Right atrium auricular region (tissue), 2 donors: ENCODE measurements at places on chromosomes 6 and 20. TPM values are rescaled to one million over a fixed set of nuclear protein-coding genes. Genes with fewer than 3 reads are reported as not detected.

The POLR3F gene
- 5.9 TPM for total RNA-seq

- no peaks in the 10 kb centered on the region for H3K4me1 ChIP-seq
- H3K36me3 ChIP-seq = no peaks in the 10 kb centered on the region
- no peak for DNase-seq
- no peak overlapping the region for H3K4me3 ChIP-seq
- H3K27ac ChIP-seq = no peak overlapping the region
- no peaks in the 10 kb centered on the region for H3K27me3 ChIP-seq
These were observed 26.3 kb downstream of the BHLHE23 start for GRCh38 chr20:62980380-62980960.

DNA sequence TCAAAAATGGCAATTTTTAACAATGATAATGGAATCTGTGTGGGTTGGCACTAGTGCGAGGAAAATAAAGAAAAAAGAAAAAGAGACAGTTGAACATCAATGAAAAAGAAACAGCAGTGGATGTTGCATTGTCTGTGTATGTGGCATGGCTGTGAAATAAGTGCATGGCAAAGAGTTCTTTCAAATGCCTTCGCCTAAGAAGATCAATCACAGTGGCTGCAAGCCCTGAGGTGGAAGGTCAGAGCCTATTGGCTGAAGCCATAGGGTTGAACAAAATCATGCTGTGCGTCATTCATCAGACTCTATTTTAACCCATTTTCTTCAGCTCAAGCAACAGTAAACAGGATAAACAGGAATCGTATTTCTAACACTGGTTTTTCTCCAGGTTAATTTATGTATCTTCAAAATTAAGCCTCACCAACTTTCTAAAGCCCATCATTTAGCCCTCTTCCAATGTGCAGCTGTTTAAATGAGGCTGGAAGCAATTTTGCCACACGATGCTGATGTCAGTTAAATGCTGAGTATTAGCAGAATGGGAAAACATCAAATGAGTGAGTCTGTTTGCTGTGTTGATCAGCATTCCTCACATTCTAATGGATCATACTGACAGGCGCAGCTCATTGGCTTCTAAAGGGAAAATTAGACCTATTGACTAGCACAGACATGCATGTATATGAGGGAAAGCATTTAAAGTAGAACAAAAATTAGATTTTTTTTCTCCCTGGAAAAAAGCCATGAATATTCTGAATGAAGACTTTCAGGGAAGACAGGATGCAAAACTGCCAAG, 955.9 kb upstream of the EYS start:
- H3K4me1 ChIP-seq = no peaks in the 10 kb centered on the region
- H3K27me3 ChIP-seq = no peaks in the 10 kb centered on the region

DNA sequence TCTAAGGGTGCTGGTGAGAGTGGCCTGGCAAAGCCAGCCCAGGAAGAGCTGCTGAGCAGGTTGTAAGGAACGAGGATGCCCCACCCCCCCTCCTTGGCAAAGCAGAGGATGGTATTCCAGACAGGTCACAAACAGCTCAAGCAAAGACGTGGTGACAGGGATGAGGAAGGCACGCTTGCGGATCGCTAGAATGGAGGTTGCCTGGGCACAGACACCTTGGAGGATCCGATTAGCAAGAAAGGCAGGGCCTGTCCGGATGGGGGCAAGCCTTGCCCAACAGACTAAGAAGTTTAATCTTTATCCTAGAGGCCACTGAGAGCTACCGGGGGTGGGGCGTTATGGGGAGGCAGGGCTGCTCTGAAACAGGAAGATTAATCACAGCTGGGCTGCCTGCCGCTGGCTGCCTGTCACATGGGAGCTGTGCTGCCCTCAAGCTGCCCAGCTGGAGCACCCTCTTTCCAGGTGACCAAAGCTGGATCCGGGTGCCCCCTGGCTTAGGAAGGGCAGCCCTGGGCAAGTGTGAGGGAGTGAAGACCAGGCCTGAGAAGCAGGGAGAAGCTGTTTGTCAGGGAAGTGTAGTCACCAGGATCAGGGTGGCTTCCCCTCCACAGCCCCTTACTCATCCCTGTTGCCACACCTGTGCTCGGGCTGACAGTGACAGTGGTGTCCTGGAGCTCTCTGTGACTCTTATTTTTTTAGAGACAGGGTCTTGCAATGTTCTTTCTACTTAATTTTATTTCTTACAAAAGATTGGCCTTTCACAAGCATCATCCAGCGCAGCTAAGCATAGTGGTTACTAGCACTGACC, 9.1 kb upstream of the MAPK13 start:
- H3K27me3 ChIP-seq = no peaks in the 10 kb centered on the region
- no peak overlapping the region for H3K4me3 ChIP-seq
- H3K4me1 ChIP-seq = no peaks in the 10 kb centered on the region

The CNKSR3 gene
- total RNA-seq = 16.8 TPM

DNA sequence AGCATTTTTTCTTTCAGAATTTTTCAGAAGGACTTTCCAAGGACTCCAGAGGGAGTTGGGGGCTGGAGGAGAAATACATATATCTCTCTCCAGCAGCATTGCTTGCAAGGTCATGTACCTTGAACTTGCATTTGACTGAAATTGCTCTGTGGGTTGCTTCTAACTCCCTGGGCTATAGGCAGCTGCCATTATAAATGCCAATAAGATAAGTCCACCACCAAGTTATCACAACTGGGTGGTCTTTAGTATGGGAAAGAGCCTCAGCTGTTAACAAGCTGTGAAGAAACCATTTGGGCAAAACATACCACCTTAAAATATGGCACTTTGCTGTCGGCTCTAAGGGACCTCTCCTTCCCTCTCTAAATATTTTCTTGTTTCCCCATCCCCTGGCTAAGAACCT, 20.9 kb upstream of the CITED2 start:
- H3K27ac ChIP-seq = no peak overlapping the region
- H3K4me3 ChIP-seq = no peak overlapping the region

GRCh38 chr6:150099546-150099945, 30.6 kb upstream of the ULBP3 start:
- H3K27me3 ChIP-seq = no peaks in the 10 kb centered on the region
- no peak overlapping the region for H3K27ac ChIP-seq
- no peaks in the 10 kb centered on the region for H3K4me1 ChIP-seq
- no peak for DNase-seq
- H3K4me3 ChIP-seq = no peak overlapping the region

- no peak overlapping the region for H3K4me3 ChIP-seq
- no peak for DNase-seq
- H3K36me3 ChIP-seq = peaks cover 95% of the 10 kb centered on the region
- H3K27me3 ChIP-seq = no peaks in the 10 kb centered on the region
These were observed 38.6 kb upstream of the PLCG1 start for GRCh38 chr20:41098703-41099250.

The STK35 gene
- total RNA-seq = 15.0 TPM

The COL12A1 gene
- total RNA-seq = 28.6 TPM

GRCh38 chr6:150251566-150252186, 108.8 kb downstream of the PPP1R14C start:
- H3K27ac ChIP-seq = no peak overlapping the region
- H3K36me3 ChIP-seq = peaks cover 9% of the 10 kb centered on the region
- H3K27me3 ChIP-seq = no peaks in the 10 kb centered on the region
